ENCODE measurements at places on chromosomes 11 and 22.

DNA sequence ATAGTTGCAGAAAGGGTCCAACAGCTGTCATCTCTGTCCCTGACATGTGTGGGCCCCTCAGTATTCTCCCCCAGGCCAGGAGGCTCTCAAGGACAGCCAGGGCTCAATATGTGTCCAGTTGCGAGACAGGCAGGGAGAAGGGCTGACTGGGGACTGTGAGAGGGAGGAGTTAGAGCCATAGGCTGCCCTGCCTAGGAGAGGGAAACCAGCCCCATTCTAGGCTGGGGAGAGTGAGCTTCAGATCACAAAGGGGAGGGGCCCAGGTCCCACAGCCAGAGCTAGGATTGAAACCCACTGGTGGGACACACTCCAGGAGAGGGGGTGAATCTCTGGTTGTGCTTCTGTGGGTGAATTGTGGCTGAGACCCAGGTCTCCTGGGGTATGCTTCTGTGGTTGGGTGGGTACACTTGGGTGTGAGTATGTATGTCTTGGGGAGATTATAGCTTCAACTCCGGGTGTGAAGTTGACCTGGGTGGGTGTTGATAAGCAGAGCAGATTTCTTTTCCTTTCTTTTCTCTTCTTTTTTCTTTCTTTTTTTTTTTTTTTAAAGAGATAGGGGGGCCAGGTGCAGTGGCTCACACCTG, 2.1 kb upstream of the CARNS1 start:
- DNase-seq = no peak

DNA sequence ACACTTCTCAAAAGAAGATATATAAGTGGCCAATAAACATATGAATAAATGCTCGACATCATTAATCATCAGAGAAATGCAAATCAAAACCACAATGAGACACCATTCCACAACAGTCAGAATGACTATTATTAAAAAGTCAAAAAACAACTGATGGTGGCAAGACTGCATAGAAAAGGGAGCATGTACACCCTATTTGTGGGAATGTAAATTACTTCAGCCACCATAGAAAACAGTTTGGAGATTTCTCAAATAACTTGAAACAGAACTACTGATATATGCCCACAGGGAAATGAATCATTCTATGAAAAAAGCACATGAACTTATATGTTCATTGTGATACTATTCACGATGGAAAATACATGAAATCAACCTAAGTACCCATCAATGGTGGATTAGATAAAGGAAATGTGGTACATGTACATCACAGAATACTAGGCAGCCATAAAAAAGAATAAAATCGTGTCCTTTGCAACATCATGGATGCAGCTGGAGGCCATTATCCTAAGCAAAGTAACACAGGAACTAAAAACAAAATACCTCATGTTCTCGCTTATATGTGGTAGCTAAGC, 42.4 kb downstream of the GLYATL2 start:
- no peak for DNase-seq

DNA sequence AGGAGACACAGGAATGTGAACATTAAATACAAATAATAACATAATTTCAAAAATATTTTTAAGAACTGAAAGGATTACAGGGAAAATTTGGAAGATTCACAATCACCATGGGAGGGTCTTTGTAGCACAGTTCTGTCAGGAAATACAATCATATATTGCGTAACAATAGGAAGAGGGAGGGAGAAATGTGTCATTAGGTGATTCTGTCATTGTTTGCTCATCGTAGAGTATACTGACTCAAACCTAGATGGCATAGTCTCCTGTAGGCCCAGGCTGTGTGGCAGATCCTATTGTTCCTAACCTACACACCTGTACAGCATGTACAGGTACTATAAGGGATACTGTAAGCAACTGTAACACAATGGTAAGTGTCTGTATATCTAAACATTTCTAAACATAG, 330.4 kb downstream of the BRD1 start:
- DNase-seq = no peak

GRCh38 chr11:44367452-44367851, 57.5 kb upstream of the ALX4 start:
- no peak for DNase-seq

DNA sequence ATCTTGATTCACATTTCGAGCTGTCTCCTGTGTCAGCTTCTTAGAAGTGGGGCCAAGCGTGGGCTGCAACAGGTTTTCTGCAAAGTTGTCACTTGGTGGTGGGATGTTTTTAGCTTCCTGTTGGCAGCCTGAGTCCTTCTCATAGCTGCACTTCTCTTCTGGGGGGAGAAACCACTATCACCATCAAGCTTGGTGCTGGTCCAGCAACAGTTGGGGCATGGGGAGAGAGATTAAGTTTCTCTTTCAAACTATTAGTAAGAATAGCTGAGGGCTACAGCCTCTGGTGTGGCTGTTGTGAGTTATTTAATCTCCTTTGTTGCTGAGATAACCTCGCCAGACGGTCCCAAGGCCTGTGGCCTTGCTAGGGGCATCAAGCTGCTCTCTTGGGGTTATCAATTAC, 123.3 kb upstream of the CRYBB3 start:
- DNase-seq = no peak

DNA sequence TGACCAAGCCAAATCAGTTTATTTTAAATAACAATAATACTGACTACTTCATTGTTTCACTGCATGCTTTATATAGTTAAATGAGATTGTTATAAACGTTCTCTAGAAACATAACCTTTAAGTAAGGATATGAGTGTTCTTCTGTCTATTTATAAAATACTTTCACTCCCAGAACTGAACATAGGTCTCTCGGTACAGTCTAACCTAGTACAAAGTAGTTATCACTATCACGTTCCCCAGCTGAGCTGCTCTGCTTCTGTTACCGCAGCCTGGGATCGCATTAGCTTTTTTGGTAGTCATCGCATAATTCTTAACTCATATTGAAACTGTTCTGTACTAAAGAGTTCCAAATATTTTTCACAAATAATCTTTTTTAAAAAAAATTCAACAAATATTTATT, 143.6 kb downstream of the WNT11 start:
- no peak for DNase-seq

GRCh38 chr11:134030853-134031252, 38.0 kb upstream of the JAM3 start:
- no peak for DNase-seq

DNA sequence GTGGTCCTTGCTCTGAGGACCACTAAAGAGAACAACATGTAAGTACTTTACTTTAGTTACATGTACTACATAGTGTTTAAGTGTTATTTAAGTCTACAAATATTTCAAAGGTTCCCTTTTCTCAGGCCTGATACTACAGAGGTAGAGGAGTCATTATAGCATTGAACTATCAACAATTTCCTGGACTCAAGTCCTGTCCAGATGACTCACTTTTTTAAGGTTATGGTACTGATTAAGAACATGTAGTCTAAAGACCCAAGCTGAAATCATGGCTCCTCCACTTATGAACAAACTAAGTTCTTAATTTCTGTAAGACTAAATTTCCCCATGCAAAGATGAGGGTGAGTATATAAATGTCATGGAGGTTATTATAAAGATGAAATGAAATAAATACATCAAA, 74.7 kb downstream of the NARS2 start:
- DNase-seq = no peak

DNA sequence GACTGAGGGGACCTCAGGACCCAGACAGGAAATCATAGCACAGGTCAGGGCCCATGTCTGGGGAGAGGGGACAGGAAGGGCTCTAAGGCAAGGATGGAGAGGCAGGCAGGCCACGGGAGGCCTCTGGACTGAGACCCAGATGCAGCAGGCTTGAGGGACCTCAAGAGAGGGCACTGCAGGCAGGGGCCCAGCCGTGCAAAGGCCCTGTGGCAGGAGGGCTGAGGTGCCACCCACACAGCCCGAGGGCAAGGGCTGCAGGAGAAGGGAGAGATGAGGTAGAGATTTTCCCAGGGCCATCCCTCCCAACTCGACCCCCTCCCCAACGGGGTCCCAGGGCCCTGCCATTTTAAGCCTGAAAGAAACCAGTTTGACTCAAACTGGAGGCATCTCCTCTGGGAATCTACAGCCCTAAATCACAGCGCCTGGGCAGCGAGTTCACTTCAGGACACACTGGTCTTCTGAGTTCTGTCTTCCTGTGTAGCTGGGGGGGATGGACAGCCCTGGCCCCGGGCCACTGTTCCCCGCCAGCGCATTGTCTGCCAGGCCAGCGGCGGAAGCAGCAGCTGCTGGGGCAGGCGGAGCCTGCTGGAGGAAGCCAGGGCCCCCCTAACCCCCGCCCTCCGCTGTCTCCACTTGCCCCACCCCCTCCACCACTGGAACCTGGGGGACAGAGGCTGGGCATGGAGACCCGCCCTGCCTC, 20.3 kb upstream of the WNT7B start:
- DNase-seq = peak; percentile 86

- DNase-seq = no peak
These were observed 4.0 kb downstream of the BANF1 start for GRCh38 chr11:66006134-66006890.

DNA sequence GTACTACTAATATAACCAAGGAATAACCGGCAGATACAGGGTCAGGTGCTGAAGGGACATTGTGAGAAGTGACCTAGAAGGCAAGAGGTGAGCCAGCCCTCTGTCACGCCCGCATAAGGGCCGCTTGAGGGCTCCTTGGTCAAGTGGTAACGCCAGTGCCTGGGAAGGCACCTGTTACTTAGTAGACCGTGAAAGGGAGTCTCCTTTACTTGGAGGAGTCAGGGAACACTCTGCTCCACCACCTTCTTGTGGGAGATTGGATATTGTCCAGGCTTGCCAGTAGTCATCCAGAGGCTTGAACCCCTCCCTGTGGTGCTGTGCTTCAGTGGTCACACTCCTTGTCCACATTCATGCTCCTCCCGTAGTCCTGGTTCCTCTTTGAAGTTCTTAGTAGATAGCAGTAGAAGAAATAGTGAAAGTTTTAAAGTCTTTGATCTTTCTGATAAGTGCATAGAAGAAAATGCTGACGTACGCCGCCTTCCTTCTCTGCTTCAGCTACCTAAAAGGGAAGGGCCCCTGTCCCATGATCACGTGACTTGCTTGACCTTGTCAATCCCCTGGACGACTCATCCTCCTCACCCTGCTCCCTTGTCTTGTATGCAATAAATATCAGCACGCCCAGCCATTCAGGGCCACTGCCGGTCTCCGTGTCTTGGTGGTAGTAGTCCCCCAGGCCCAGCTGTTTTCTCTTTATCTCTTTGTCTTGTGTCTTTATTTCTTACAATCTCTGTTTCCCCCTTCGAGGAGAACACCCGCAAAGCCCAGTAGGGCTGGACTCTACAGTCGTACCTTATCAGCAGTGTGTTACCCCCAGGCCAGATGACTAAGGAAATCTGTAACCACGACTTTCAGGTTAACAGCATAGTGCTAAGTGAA, 6.1 kb downstream of the NUP50 start:
- no peak for DNase-seq

DNA sequence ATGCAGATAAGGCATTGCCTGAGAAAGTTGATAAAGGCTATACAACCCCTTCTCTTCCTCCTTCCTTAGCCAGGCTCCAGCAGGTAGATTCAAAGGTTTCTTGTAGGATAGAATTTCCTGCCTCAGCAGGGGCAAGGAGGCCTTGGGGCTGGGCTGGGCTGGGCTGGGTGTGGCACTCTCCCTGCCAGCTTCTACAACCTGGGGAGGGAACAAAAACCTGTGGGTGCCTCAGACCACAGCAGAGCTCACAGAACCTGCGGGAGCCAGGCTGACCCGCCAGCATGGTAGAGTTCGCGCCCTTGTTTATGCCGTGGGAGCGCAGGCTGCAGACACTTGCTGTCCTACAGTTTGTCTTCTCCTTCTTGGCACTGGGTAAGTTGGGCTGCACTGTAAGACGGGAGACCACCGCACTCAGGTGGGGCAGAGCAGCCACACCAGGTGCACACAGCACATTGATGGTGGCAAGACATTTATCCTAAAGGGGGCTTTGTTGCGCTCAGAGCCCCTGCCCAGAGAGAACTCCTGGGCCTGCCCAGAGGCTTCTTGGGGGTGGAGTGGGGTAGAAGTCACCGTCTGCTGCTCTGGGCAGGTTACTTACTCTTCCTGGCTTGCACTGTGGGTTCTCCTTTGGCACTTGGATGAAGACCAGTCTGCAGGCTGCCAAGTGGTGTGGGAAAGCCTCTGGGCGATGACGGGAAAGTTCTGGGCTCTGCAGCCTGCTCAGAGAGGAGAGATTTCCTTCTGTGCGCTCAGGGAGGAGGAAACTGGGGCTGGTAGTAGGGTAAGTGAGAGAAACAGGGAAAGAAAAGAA, at the start of gene MOGAT2:
Gene MOGAT2 (plus strand): TSS at position 231 of the 811 bp plus-strand sequence. CDS start 51 bp downstream, at position 282.
- no peak for DNase-seq

GRCh38 chr11:57172031-57172430, 9.7 kb upstream of the LRRC55 start:
- DNase-seq = no peak

GRCh38 chr11:97937501-97937900, 1083.2 kb upstream of the CNTN5 start:
- DNase-seq = no peak

DNA sequence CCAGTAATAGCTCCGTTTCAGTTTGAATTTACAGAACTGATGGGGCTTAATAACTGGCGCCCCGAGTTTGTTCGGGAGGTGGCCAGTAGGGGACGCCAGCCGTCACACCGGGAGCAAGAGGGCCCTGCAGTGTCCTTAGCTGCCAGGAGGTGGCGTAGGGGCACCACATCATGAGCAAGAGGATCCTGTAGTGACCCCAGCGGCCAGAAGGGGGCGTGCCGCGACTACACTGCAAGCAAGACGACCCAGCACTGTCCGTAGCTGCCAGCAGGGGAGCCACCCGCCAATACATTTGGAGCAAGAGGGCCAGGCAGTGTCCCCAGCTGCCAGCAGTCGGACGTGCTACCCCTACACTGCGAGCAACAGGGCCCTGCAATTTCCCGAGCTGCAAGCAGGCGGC, 663.7 kb upstream of the B3GAT1 start:
- DNase-seq = no peak

GRCh38 chr22:23756891-23757290, 2.7 kb upstream of the VPREB3 start:
- DNase-seq = no peak

DNA sequence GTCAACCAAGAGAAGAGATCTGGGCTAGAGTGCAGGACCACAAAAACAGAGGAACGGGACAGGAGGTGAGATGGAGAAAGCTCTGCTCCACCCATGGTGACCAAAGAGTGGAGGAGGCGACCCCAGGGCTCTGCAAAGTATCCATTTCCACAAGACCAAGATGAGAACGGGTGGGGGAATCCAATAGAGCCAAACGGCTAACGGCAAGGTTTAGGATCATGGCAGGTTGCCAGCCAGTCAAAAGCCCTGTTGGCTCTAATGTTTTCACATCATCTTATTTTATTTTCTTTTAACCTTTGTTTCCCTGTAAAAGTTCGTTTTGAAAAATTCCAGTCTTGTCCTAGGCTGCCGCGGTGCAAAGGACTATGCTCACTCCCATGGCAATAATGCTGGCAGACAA, 52.1 kb upstream of the CHST1 start:
- no peak for DNase-seq

GRCh38 chr11:116641561-116642045, 131.2 kb downstream of the BUD13 start:
- DNase-seq = no peak

- no peak for DNase-seq
These were observed 41.8 kb upstream of the SCN3B start for GRCh38 chr11:123696183-123696582.

DNA sequence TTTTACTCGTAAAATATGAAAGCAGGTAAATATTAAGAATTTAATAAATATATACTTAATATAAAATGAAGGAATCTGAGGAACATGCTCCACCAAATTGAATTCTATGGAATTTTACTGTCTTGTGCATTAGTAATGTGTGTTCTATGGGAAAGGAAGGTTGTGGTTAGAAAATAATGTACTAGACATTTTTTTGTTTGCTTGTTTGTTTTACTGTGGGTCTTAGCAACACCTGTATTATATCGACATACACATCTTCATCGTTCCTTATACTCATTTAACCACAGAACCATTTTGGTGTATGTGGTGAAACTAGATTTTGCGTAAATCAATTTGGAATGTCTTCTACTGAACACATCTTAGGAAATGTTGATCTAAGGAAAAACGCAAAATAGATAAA, 114.1 kb upstream of the MTMR2 start:
- no peak for DNase-seq
